ENCODE measurements at places on chromosomes 16 and 17. TPM values are rescaled to one million over a fixed set of nuclear protein-coding genes. Genes with fewer than 3 reads are reported as not detected.

- no peak for DNase-seq
These were observed 2.1 kb downstream of the SKA2 start for GRCh38 chr17:59152925-59153324.

Gene CCL8
- 0.68 TPM for polyA plus RNA-seq

Gene DRC3
- polyA plus RNA-seq, result 6.6 TPM

GRCh38 chr17:55654022-55654421 lies 68.6 kb downstream of the TMEM100 start:
- DNase-seq, result no peak

DNA sequence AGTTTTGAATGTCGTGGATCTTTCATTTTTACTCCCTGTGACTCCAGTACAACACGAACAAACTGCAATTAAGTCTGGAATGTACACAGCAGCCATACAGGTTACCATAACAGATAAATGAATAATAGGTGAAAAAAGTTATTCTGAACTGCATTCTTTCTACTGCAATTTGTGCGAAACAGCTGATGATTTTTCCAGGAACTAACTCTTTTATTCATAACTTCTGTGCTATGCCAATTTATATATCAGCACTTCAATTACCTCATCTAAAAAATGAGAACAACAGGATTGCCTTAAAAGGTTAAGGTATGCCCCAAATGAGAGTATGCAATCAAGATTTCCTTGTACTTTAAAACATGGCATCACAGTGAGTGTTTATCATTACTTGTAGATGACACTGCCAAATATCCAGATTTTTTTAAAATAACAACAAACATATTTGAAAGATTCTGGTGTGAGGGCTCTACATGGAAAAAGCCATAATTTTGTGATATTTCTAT lies 238.9 kb downstream of the CDH8 start:
- no peak for DNase-seq

DNA sequence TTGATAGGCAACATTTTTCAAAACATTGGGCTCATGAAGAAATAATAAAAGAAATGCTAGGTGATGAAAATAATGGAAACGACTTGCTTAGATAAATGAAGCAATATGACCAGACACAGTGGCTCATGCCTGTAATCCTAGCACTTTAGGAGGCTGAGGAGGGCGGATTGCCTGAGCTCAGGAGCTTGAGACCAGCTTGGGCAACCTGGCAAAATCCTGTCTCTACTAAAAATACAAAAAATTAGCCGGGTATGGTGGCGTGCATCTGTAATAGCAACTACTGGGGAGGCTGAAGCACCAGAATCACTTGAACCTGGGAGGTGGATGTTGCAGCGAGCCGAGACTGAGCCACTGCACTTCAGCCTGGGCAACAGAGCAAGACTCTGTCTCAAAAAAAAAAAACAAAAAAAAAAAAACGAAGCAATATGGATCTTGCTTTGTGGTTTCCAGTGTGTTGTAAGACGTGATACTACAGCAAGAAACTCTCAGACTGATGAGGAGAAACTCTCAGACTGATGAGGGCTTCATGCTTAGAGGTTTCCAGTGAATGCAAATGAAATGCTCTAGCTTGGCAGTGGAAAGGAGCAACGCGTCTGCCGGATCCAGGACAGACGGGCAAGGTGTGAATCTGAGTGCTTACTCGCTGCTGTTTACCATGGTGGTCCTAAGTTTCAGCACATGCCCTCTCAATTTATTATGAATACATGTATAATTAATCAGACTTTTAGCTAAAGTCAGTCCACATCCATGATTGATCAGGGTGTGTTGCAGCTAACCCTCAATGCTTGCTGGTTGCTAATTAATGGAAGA lies 11.5 kb upstream of the IGF2BP1 start:
- no peak for DNase-seq

DNA sequence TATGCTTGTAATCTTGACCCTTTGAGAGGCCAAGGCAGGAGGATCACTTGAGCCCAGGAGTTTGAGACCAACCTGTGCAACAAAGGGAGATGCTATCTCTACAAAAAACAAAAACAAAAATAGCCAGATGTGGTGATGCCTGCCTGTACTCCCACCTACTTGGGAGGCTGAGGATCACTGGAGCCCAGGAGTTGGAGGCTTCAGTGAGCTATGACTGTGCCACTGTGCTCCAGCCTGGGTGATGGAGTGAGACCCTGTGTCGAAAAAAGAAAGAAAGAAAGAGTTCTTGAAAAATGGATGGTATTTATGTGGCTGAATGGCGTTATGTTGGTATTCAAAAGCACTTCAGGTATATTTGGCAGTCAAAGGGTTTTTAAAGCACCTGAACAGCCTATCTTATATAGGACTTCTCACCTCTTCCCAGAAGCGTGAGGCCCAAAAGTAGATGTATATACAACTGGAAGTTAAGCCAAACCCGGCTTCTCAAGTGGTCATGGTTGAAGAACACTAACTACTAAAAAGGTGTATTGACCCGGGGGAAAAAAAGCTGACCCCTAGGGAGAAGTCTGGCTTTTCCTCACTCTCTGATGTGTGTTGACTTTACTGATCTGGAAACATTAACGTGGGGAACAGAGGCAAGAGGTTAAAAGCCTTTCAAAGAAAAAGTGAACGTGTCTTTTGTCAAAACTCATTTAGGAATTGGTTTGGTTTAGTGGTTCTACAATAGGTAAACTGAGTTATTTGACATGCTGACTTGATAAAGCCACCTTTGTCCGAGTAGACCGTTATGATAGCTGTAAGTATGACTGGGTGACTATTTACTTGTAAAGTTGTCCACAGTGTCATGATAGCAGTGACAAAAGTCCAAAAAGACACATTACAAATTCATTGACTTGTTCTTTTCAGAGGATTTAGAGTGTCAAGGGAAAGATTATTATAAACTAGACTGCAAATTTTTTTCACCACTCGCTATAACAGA lies 183.4 kb downstream of the IRX3 start:
- DNase-seq, result no peak

DNA sequence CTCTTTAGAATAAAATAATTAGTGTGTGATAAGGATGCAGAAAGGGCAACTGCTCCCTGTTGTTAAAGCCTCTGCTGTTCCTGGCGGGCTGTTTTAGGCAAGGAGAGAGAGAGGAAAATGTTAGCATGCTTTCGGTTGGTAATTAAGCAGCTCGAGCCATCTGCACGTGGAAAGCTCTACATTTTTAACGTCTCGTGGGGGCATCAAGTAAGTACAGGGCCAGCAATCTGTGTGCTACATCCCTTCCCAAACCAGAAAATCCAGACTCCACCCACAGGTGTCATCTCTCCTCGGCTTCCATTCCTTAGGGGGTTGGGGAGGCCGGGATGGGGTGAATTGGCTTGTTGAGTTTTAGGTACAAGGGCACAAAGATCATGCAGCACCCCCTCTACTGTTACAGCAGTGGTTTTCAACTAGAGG lies 62.4 kb upstream of the MARCHF10 start:
- DNase-seq, result no peak

Gene ASPA
- polyA plus RNA-seq, result 2.0 TPM

DNA sequence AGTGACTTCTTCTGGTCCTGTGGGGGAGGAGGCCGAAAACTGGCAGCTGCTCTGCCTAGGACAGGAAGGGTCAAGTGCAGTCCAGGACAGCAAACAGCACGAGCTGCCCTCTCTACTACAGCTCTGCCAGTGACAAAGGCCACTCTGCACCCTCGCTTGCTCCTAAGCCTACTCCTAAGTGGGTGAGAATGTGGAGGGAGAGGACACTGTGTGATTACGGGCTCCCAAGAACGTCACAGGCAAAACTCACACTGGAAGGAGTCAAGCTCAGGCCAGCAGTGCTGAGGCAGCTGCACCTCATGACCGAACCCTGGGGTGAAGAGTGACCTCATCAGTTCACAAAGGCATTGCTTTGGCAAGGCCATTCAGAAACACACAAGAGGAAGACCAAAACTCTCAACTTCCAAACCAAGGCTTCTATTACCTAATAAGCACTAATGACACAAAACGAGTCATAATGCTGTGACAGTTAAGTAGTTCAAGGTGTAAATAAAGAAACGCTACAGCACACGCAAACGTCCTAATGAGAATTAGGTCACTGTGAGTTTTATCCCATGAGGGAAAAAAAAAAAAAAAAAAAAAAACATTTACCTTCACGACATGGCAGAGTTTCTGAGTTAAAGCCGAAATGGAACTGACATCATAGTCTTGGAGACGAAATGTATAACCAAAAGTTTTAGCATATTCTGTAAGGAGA lies 35.1 kb downstream of the MARF1 start:
- no peak for DNase-seq

Gene CSH2
- polyA plus RNA-seq, result 0.70 TPM

- no peak for DNase-seq
These were observed 24.0 kb upstream of the CIBAR2 start for GRCh38 chr16:85136213-85136701.

- DNase-seq, result no peak
These were observed 9.2 kb downstream of the IKZF3 start for GRCh38 chr17:39854909-39855308.

GRCh38 chr17:79777120-79777893 lies 641 bp upstream of the CBX2 start:
- no peak for DNase-seq

Gene KRT16
- not detected for polyA plus RNA-seq

GRCh38 chr16:28984091-28984490 lies 761 bp upstream of the LAT start:
- no peak for DNase-seq

- no peak for DNase-seq
These were observed 374.1 kb upstream of the C16orf82 start for GRCh38 chr16:26692658-26693057.

GRCh38 chr17:72183194-72183685 lies 62.4 kb downstream of the SOX9 start:
- DNase-seq, result no peak

DNA sequence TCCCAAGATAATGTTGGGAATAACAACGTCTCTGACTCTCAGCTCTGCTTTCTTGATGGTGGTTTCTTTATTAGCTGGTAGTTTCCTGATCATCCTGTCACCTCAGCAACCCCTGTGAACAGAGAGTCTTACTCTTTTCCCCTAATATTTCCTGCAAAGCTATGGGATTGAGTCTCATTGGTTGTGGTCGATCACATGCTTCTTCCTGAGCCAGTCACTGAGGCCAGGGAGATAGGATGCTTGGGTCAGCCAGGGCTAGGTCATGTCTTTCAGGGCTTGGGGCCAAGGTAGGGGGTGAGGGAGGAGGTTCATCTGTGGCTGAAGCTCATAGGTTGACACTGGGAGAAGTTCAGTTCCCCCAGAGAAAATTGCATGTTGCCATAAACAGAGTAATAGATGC lies 114.3 kb downstream of the ABCC1 start:
- DNase-seq, result no peak

Gene DNAH9
- polyA plus RNA-seq, result 0.52 TPM

DNA sequence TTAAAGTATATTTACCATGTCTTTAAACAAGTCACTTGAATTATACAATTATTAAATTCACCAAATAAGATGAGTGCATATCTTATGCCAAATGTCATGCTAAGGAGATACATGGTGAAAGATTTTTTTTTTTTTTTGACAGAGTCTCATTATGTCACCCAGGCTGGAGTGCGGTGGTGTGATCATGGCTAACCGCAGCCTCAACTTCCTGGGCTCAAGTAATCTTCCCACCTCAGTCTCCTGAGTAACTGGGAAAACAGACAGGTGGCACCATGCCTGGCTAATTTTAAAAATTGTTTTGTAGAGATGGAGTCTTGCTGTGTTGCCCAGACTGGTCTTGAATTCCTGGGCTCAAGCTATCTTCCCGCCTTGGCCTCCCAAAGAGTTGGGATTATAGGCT lies 149.0 kb upstream of the GOT2 start:
- DNase-seq, result no peak

- DNase-seq, result no peak
These were observed 20.2 kb downstream of the ABR start for GRCh38 chr17:1159431-1160180.

GRCh38 chr16:86640265-86640843 lies 62.0 kb downstream of the FOXL1 start:
- no peak for DNase-seq

Gene TPPP3
- 497 TPM for polyA plus RNA-seq

Gene ACAP1
- polyA plus RNA-seq, result 11.3 TPM

- no peak for DNase-seq
These were observed 116.4 kb upstream of the HS3ST4 start for GRCh38 chr16:25575363-25575762.

DNA sequence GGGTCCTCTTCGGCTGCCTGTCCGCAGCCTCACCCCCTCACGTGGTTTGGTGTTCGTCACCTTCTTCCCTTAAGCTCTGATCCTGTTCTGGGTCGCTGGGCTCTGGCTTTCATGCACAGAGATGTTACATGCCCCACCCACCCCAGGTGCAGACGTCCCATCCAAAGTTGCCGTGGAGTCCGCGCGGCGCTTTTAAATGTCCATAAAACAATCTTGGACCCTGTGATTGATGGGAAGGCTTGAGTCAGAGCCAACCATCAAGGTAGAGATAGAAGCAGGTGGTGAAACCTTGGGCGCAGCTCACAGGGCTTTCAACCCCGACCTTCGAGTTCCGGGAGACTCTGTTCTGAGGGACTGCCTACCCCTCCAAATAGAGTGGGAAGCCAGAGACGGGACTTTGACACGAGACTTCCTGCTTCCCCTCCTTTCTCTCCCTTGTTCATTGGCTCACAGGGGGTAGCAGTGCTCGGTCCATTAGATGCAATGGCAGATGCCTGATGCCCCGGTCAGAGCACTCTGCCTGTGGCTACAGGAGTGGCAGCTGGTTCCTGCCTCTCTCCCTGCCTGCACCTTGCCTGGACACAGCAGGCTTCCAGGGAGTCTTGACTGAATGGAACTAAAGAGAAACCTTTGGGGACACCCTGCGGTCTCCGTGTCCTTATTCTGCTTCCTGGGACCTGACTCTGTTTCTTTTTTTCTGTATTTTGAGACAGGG lies 4.0 kb downstream of the ENGASE start:
- no peak for DNase-seq

Gene LITAFD
- not detected for polyA plus RNA-seq

GRCh38 chr16:8854298-8854948 lies 14.4 kb downstream of the CARHSP1 start:
- no peak for DNase-seq

Gene C17orf67
- 1.5 TPM for polyA plus RNA-seq

Gene KCNH6
- not detected for polyA plus RNA-seq

- DNase-seq, result no peak
These were observed 612.6 kb upstream of the C16orf82 start for GRCh38 chr16:26454102-26454501.

GRCh38 chr17:78013683-78014467 lies 55.4 kb downstream of the TNRC6C start:
- DNase-seq, result peak; percentile 59

Gene SPNS2
- polyA plus RNA-seq, result 7.1 TPM

Gene MRC2
- 136 TPM for polyA plus RNA-seq

- no peak for DNase-seq
These were observed 145.3 kb downstream of the IRF8 start for GRCh38 chr16:86044241-86044671.

DNA sequence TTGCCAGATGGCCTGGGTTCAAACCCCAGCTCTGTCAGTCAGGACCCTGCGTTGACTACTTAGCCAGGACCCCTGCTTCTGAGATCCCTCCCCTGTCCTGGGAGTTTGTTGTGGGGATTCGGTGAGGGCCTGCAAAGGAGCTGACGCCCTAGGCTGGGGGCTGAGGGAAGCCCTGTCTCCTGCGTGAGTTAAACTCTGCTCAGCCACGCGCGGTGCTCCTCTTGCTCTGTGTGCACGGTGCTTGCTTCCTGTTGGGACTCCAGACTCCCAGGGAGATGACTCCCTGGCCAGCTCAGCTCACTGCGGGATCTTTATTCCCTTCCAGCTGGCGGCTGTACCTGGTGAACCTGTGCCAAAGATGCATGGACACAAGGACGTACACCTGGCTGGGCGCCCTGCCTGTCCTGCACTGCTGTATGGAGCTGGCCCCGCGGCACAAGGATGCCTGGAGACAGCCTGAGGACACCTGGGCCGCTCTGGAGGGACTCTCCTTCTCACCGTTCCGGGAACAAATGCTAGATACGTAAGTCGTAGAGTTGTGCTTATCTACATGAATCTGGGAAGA lies 37.4 kb downstream of the RNF213 start:
- no peak for DNase-seq

All from forelimb muscle (tissue), 1 donor.